ENCODE measurements at places on chromosomes 12 and 14.

DNA sequence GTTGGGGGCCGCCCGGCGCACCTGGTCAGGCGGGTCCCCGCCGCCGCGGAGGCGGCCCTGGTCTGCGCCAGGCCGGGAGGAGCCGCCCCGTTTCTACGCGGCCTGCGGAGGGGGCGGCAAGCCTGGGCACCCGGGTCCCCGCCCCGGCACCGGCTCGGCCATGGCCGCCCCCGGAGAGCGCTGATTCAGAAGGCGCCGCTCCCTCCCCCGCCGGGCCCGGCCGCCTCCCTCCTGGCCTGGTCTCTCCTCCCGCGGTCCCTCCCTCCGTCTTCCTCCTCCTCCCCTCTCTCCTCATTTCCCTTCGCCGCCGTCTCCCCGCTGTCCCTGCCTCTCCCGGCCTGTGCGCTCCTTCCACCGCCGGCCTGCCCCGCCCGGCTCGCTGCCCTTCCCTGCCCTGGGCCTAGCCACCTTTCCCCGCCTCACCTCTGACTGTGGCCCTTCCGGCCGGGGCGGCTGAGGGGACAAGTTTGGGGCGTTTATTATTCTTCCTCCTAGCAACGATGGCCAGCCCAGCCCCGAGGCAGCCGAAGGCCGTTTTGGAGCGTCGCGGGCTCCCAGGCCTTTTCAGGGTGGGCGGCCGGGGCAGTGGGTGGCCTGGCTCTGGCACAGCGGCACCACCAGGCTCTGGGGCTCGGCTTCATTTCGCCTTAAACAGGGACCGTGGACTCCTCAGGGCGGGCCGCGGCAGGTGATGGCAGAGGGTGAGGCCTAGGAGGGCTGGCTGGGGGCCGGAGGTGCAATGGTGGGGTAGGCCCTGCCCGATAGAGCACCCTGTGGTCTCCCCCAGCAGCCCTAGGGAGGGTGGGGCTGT lies 768 bp downstream of the CEP170B start:
- DNase-seq: peak; percentile 3

DNA sequence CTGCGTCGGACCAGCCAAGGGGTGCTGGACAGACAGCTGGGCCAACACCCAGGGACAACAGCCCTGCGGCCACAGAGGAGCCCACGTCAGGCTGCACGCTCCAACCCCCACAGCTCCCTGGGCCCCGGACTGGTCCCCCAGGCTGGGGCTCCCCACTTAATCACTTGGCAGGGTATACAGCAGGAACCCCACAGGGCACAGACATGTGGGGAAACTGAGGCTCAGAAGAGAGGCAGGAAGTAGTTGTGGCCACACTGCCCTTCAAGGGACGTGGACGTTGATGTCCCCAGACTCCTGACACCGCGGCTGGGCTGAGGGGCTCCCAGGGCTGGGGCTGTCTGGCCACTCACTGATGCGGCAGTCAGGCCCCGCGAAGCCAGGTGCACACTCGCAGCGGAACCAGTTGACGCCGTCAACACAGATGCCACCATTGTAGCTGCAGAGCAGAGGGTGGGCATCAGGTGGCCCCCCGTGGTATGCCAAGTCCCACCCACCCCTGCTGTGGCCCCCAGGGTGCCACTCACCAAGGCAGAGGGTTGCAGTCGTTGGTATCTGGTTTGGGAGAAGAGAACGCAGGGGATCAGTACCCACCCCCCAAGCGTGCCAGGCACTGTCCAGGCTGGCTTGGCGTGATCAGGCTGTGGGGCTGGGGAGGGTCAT lies 21.5 kb downstream of the JAG2 start:
- DNase-seq: no peak

DNA sequence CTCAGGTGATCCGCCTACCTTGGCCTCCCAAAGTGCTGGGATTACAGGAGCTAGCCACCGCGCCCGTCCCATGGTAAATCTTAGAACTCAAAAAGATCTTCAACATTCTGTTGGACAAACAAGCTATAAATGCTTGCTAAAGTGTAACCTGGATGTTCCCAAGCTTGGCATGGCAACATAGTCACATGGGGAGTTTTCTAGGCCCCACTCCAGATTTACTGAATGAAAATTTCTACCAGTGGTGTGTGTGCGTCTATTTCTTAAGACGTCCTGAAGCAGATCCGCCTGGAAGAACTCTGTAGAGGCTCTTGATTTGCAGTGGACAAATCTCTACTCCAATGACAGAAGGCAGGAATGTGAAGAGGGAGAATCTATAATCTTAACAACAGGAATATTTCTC lies 59.9 kb downstream of the ZFYVE21 start:
- no peak for DNase-seq

- no peak for DNase-seq
Measured at GRCh38 chr14:23831596-23831995, 122.0 kb upstream of the DHRS4 start.

GRCh38 chr12:52372216-52373154 lies 5.2 kb upstream of the KRT85 start:
- peak; percentile 32 for DNase-seq

DNA sequence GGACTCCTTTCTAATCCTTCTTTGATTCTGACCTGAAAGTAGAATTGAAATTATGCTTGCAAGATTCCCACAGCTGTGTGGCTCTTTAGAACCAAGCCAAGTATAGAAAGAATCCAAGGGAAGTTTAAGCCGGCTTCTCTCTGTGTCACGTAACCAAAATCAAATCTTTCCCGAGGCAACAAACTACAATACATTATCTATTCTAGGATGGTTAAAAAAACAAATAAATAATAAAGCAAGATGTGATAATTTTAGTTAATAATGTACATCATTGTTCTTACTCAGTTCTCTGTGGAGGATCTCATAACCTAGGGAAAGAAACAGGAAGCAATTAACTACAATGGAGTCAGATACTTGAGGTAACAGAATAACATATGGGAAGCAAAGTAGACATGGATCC lies 78.1 kb upstream of the ST8SIA1 start:
- DNase-seq: no peak

- no peak for DNase-seq
Measured at GRCh38 chr12:5908251-5908650, 36.8 kb downstream of the ANO2 start.

- DNase-seq: no peak
Measured at GRCh38 chr14:28565345-28565744, 201.2 kb upstream of the FOXG1 start.

DNA sequence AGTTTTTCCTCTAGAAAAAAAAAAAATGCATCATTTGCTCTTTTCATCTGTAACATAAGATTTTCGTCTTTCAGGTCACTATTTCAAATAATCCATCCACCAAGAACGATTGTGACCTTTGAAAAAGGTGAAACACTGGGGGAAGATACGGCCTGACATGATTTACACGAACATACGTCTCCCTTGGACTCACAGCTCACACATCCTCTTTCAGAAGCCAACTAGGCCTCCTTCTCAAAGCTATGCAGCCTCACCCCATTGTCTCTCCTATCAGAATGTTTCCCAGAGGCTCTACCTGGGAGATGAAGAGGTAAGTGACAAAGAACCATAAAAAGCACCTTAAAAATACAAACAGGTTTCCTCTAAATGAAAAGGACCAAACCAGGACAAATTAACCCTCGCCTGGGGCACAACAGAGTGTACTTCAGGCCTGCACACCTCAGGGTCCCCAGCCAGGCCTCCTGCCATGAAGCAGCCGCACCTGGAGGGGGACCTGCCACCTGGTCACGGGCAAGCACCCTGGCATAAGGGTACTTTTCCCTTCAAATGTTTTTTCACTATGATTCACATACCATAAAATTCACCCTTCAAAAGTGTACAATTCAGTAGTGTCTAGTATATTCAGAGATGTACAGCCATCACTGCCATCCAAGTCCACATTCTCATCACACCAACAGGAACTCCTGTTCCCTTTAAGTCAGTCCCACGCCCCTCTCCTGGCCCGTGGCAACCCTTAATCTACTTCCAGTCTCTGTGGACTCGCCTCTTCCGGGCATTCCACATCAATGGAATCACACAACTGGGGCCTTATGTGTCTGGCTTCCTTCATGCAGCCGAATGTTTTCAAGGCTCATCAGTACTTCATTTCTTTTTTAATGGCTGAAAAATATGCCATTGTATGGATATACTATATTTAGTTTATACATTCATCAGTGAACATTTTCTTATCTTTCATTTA lies 5.4 kb downstream of the SLC15A4 start:
- DNase-seq: no peak

- no peak for DNase-seq
Measured at GRCh38 chr14:92819011-92819597, 25.0 kb downstream of the GOLGA5 start.

GRCh38 chr12:58678753-58679152 lies 241.6 kb downstream of the LRIG3 start:
- no peak for DNase-seq

GRCh38 chr12:14278294-14278953 lies 87.1 kb upstream of the ATF7IP start:
- no peak for DNase-seq

DNA sequence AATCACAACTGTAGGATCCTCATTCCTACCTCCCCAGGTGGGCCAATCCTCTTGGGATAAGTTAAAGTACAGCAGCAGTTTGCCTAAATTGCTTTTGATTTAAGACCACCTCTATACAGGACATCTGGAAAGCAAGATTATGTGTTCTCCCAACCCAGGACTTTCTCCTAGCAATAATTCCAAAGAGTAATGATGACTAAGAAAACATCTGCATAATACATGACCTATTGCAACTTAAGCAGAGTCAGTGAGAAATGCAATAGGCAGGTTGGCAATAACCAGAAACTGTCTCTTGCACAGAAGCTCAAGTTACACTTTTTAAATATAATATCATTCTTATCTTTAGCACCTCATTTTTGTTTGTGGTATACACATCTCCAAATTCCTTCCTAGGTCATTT lies 275.4 kb downstream of the TRHDE start:
- no peak for DNase-seq

DNA sequence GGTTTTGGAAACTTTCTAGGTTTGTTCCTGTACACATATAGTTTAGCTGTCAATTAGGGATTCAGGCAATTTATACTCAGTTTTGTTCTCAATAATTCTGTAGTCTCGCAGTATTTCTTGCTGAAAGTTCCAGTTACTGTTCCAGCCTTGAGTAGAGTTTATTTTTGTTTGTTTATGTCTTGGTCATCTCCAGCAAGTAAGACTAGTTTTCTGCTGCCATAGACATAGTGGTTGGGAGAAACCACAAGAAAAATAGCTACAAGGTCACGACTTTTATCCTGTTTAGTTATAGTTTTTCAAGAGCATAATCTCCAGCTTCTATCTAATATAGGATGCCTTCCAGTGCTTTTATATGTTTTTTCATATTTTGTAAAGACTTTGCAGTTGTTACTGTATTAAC lies 99.6 kb upstream of the FOXG1 start:
- no peak for DNase-seq

DNA sequence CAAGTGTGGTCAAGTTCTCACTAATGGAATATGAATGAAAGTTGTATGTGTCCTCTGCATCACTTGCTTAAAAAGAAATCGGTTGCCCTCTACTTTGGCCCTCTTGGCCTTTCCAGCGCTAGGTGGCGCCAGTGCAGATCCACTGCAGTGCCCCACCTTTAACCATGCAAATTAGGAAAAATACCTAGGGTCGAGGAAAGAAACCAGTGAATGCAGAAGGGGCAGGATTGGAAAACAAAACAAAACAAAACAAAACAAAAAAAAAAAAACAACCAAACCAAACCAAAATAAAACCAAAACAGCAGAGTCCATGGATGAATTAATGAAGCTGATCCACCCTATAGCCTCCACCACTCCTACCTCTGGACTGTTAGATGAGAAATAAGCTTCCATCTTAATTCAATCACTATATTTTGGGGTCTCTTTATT lies 12.9 kb upstream of the NEMF start:
- DNase-seq: peak; percentile 84

- DNase-seq: no peak
Measured at GRCh38 chr12:49295082-49295936, at the start of gene PRPH. Gene PRPH, plus strand, starts transcription at chr12:49295147. Its CDS starts 54 bp downstream, at chr12:49295201.

GRCh38 chr12:24561411-24561871 lies 387.5 kb downstream of the BCAT1 start:
- DNase-seq: no peak

DNA sequence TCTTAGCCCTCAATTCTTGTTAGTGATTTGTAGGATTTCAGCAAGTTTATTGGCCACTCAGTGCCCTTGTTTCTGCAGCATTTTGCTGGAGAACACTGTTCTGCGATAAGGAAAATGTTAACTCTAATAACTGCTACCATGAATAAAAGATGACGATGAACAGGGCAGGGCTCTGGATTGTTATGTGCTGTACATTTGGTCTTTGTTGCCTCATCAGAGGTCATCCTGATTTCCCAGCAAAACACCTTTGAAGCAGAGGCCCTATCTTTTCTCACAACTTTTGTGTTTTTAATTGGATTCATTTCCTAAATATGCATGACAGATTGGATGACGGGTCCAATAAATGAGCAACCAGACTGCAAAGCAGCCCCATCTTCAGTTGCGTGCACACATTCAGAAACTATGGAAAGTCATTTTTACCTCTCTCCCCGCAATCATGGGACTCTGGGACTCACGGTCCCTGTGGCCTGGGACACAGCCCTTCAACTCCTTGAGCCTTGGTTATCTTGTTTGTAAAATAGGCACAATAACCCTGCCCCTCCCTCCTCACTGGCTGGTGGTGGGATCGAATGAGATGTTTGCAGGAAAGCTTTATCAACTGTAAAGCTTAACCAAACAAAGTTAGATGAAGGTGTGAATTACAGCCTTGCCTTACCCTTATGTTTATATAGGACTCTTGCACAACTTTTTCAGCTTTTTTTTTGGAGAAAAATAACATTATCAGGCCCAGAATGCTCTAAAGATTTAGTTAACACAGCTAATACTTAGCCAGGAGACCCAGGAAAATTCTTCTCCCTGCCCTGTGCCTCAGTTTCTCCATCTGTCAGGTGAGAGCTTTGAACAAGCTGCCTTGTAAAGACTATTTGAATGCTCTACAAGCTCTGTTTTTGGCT lies 45.4 kb downstream of the RPH3A start:
- no peak for DNase-seq

- DNase-seq: peak; percentile 92
Measured at GRCh38 chr14:101809671-101810514, 48.4 kb downstream of the PPP2R5C start.

DNA sequence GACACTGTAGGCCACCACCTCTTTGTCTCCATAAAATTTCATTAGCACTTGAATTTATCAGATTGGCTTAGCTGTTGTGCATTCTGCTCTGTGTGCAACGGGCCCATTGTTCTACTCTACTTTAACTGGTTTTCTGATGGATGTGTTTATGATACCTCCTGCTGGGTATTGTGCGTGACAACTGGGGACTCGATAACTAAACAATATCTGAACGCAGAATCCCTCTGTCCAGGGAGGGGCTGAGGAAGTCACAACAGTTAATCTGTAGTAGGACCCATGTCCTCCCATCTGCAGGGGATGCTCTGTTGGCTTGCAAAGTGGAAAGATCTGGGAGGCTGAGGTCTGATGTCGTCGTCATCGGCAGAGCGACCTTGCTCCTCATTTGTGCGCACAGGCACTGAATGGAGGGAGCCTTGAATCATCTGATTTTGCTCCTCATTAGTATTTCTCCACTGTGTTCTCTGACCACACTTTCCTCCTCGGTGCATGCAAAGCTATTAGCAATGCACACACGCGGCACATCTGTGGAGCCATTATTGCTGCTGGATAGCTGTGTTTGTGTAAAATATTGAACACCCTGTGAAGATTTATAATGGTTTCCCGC lies 422.5 kb downstream of the NRXN3 start:
- no peak for DNase-seq

- no peak for DNase-seq
Measured at GRCh38 chr12:125228519-125229260, 163.5 kb downstream of the AACS start.

- DNase-seq: no peak
Measured at GRCh38 chr12:116053479-116054200, 223.9 kb downstream of the MED13L start.

GRCh38 chr14:97283005-97283403 lies 485.8 kb downstream of the VRK1 start:
- no peak for DNase-seq

All from CD4-positive, alpha-beta T cell treated with Interleukin-15 for 4 hours (primary cell).